ENCODE measurements at places on chromosomes 5 and 9.
A peak's percentile ranks its signal among the peaks of the same experiment; 100 is the strongest.

- no peak for DNase-seq
Observed at GRCh38 chr5:96091874-96092273, 130.2 kb upstream of the ELL2 start.

- no peak for DNase-seq
Observed at GRCh38 chr5:19140276-19140675, 847.7 kb downstream of the CDH18 start.

- DNase-seq = no peak
Observed at GRCh38 chr9:136602193-136602885, 56.5 kb upstream of the NOTCH1 start.

GRCh38 chr5:140351609-140352334 lies 5.4 kb upstream of the HBEGF start:
- peak; percentile 81 for DNase-seq

GRCh38 chr5:149730620-149731331 lies 666 bp downstream of the PPARGC1B start:
- peak; percentile 49 for DNase-seq

GRCh38 chr9:95330720-95331404 lies 13.4 kb upstream of the FANCC start:
- DNase-seq = no peak

- DNase-seq = no peak
Observed at GRCh38 chr9:130772185-130772584, 62.9 kb upstream of the ABL1 start.

- peak; percentile 7 for DNase-seq
Observed at GRCh38 chr5:87231037-87231808, 36.5 kb upstream of the RASA1 start.

DNA sequence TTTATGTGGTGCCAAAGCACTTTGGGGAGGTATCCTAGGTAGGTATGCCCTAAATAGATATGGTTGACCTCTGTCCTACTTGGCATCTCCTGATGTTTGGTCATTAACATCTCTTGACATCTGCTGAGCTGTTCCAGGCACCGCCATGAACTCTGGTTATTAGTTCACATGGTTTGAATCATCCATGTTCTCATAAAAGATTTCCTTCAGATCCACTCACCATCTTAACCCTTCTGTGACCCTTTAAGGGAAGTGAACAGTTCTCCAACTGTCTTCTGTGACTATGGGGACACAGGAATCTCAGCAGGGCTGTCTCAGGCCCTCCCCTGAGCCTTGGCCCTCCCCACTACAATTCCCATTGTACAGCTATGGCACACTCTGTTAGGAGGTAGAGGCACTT lies 167.7 kb downstream of the CDH6 start:
- no peak for DNase-seq

DNA sequence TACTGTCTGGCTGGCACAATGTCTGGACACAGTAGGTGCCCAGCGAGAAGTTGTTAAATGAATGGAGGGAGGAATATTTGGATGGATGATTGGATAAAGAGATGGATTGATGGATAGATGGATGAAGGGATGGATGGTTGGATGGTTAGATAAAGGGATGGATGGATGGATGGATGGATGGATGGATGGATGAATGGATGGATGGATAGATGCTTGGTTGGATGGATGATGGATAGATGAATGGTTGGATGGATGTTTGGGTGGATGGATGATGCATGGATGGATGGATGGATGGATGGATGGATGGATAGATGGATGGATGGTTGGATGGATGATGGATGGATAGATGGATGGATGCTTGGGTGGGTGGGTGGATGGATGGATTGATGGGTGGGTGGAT lies 90.4 kb downstream of the UBE2QL1 start:
- DNase-seq = no peak

DNA sequence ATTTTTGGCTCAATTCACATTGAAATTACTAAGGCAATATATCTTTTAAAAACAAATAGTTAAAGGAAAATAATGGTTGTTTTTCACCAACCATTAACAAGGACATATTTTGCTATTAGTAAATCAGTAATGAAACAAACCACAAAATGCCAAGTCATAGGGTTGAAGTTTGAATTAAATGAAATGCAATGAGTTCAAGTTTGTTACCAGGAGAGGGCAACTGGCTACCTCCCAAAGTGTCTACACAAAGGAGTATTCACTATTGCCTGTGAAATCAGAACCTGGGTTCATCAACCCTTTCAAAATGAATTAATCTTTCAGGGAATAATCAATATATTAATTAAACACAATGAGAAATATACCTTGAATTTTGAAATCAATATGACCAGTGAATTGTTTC lies 138.4 kb upstream of the DMRTA1 start:
- DNase-seq = no peak

GRCh38 chr9:447230-448025 lies 232.8 kb downstream of the DOCK8 start:
- DNase-seq = peak; percentile 73

DNA sequence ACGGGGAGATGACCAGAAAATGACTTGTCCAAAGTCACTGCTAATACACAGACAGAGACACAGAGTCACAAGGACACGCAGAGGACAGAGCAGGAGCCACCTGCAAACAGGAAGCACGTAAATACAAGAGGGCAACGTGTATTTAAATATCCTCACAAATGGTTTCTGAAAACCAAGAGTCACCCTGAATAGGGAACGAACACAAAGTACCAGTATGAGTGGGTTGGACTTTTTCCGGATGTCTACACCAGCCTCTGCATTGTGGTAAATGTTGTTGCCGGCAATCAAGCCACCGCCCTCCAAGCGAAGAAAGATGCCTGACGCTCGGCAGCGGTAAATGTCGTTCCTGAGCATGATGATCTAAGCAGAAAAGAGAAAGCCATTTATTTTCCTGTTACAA lies 44.5 kb downstream of the FBXO10 start:
- peak; percentile 72 for DNase-seq

DNA sequence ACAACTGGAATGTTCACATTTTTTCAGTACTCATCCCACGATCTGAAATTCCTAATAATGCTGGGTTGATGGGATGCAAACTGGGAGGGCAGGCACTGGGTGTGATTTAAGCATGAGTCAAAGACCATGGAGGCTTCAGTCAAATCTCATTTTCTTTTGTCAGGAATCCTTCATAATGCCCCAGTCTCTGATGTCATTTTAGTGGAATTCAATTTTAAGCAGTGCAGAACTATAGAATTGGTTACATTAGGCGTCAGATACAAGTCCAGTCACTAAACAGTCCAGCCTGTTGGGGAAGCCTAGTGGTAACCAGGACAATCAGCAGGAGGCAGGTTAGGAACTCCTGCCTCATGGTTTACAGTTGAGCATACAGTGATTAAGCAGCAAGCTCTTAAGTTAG lies 41.0 kb upstream of the TMEM215 start:
- no peak for DNase-seq

DNA sequence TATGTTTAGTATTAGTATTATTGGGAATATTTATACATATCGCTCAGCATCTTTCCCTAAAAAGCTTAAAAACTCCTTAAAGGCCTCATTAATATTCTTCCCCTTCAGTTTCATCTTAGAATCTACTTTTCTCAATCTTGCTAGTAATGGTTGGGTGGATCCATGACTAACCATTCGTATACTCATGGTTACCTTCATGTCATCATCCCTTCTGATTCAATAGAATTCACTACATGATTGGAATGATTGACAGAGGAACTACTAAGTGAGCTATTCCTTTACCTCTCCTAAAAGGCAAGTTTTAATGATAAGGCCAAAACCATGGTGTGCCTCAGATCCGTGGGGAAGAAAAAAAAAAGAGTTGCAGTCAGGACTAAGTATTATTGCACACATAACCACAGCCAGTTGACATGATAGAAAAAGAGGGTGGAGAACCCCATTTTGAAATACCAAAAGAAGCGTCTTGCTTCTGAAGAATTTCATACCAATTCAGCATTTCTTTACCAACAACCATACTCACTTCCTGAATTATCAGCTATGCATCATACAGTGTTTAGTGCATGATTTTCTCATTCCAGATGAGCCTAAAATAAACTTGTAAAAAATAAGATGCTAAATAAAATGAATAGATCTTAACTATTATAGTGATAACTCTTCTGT lies 624.6 kb downstream of the PDE4D start:
- DNase-seq = no peak

Data from CD4-positive, alpha-beta memory T cell (primary cell).